Stimulated activated CD4-positive, alpha-beta T cell treated with anti-CD3 and anti-CD28 coated beads, Interleukin-1b, Interleukin-23, amount 100 ng/mL, for 1 hour (primary cell): ENCODE measurements at places on chromosomes 5 and 9.

DNA sequence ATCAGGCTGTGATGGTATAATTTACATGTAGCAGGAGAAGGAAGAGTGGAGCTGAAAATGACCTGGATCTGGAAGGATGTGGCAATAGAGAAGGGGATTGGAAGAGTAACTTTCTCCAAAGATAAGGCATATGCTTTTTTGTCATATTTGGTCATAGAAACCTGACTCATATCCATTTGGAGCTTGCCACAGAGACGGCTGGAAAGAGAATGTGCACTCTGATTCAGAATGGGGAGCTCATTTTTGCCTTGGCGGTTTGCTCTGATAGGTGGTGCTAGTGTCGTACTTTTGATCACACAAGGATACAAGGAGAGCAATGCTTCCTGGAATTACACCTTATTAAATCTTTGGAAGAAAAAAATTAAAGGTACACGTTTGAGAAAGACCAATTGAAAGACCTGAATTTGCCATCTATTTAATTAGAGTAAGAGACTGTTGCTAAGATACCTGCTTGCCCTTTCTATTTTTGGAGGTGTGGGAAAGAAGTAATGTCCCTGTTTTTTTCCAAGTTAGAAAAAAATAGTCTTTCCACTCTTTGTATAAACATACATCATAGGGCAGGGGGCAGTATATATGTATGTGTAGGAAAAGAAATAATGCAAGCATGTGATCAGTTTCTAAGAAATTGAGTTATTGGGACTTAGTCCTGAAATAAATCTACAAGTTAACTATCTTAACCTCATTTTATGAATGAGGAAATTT, 5.4 kb downstream of the LSM11 start:
- no peak for DNase-seq

GRCh38 chr5:145497052-145497451, 338.1 kb downstream of the PRELID2 start:
- DNase-seq = no peak

DNA sequence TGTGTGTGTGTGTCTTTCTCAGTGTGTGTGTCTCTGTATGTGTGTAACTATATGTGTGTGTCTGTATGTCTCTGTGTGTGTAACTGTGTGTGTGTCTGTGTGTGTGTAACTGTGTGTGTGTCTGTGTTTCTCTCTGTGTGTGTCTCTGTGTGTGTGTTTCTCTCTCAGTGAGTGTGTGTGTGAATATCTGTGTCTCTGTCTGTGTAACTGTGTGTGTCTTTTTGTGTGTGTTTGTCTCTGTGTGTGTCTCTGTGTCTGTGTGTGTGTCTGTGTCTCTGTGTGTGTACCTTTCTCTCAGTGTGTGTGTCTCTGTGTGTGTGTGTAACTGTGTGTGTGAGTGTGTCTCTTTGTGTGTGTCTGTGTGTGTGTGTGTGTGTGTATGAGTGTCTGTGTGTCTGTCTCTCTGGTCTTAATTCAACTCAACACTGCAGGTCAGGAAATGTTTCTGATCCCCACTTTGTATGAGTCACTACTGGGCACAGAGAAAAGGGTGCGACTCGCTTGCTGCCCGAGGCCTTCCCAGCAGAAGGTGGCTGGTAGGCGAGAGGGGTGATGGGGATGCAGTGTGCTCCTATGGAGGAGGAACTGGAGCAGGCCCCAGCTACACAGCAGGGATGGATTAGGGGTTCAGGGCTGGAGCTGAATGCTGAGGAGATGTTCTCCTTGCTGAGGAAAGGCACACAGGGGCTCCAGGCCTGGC, 52.1 kb downstream of the NSG2 start:
- DNase-seq = no peak

- no peak for DNase-seq
These were observed 25.5 kb upstream of the SNCAIP start for GRCh38 chr5:122286541-122286940.

DNA sequence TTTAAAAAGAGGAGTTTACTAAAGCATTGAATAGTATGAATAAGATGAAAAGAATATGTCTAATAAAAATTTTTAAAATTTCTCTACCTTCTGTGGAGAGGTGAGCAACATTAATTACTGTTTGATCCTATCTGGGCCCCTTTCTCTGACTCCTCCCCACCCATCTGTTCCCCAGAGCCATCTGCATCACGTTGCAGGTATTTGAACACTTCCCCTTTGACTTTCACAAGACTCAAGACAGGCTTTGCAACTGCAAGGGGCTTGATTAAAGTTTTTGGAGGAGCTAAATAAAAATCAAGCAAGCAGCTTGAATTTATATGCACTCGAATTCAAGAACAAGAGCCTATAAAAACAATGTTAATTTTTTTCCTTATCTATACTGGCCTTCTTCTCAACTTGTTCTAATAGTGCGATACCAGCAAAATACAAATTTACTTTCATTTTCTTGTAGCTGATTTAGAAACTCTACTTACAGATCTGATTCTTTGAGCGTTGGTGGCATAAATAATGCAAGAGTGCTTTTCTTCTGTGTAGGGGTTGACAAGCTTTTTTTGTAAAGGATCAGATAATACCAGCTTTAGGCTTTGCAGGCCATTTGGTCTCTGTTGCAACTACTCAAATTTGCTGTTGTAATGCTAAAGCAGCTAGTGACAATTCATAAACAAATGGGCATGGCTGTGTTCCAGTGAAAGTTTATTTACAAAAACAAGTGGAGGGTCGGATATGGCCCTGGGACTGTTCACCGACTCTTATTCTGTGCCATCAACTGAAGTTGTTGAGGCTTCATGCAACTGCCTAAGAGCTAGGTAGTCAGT, 21.2 kb downstream of the TXNDC8 start:
- DNase-seq = no peak

DNA sequence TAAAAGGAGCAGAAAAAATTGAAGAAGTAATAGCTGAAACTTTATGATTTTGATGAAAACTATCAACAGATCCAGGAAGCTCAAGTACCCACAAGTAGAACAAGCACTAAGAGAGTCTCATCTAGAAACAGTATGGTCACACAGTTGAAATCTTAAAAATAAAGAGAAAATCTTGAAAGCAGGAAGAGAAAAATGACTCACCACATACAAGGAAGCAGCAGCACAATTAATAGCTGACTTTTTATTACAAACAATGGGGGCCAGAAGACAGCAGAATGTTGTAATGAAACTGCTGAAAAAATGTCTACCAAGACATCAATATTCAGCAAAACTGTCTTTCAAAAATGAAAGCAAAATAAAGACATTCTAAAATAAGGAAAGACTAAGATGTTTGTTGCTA, 1108.3 kb upstream of the DMAC1 start:
- DNase-seq = no peak

- no peak for DNase-seq
These were observed 48.9 kb downstream of the CXXC5 start for GRCh38 chr5:139696894-139697658.

DNA sequence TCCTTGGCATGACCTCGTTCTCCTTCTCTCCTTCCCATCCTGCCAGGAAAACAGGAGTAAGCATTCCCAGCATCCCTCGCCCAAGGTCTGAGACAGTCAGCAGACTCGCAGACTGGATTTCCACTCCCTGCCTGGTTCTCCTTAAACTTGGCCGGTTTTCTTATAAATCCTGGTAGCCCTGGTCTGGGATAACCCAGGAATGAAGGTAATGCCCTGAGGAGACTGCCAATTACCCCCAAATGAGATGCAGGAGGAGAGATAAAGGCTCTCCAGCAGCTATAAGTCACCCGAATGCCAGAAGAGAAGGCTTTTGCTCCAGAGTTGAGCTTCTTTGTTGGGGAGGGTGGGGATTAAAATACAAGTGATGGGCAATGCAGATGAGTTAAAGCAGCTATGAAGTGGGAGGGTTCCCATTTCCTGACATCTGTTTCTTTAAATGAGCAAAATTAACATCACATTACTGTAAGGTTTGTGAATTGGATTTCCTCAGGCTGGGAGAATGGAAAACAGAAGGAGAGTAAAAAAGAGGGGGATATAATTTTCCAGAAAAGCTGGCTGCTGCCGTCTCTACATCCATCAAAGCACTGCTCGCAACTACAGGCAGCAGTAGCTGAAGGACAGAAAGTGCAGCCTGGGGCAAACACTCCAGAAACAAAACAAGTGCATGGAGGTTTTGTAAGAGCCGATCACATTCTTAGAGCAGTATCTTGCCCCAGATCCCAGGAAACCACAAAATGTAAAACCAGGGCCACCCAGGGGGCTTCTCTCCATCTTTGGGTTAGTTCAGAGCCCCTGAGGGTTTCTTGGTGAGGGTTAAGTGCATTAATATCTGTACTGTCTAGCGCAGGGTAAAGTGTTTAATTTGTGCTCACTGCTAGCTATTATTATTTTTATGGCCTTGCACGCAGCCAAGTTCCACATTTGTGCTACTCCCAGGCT, 177.6 kb upstream of the PANK3 start:
- no peak for DNase-seq

DNA sequence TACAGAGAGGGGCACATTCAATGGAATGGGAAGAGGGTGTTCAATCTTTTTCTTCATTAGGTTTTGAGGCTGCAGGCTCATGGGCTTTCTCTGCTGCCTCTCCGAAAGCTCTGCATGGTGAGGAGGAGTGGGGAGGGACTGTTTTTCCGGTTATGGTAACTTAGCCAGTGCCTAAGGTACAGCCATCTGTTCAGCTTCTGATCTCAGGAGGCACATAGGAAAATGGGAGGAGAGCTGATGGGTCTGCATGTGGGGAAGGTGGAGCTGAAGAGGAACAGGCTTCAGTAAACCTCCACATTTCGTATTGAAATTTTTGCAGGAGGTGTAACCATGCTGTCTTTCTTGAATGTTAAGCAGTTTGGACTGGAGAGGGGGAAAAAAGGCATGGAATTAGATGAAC, 1020.4 kb upstream of the WWC1 start:
- no peak for DNase-seq

DNA sequence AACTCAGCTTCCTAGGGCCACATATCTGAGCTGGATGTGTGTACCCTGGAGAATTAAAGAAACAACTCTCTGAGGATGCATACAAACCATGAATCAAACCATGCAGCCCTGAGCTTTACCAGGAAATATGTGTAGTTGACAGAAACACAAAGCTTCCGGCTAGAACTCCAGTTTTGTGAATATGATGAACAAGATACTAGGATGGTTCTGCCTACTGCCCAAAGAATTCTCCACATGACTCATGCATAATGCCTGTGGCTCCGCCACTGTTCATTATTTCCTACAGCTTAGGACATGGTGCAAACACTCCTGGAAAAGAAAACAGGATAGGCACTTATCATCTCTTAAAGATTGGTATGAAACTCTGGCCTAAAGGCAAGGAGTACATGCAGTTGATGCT, 343.4 kb downstream of the DNAH5 start:
- DNase-seq = no peak

- DNase-seq = no peak
These were observed 37.7 kb downstream of the NEUROG1 start for GRCh38 chr5:135497971-135498636.

GRCh38 chr5:109451146-109451545, 41.4 kb upstream of the PJA2 start:
- DNase-seq = no peak

GRCh38 chr5:126677121-126677520, 76.4 kb downstream of the PHAX start:
- no peak for DNase-seq

DNA sequence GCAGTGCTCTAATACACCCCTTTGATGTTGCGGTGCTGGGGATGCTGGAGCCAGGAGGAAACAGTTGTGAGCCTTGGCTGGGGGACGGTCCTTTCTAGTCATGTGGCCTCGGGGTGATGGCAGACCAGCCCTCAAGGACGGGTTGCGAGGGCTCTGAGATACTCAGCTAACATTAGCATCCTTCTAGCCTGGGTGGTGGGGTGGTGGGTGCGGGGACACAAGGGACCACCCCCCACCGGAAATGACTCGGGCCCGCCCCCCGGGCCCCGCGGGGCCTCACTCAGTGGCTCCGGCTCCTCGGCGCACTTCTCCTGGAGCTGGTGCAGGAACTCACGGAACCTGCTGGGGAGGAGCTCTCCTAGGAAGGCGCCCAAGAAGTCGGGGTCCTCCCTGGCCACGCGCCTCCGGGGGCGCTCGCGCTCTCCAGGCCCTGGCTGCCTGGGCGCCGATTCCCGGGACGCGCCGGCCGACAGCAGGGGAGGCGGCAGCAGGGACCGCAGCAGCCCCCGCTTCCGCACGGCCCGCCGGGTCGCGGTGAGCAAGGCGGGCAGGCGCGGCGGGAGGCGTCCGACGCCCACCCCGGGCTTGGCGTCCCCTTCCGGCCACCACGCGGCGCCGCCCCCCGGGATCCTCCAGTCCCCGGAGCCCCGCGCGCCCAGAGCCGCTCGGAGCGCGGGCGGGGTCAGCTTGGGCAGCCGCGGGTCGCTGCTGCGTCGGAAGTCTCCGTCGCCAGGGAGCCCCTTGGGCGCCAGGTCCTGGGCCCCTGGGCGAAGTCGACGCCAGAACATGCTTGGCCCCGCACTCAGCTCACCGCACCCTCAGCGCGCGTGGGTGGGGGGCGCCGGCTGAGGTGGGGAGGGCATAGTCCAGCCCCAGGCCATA, 873 bp downstream of the C9orf50 start:
- no peak for DNase-seq

DNA sequence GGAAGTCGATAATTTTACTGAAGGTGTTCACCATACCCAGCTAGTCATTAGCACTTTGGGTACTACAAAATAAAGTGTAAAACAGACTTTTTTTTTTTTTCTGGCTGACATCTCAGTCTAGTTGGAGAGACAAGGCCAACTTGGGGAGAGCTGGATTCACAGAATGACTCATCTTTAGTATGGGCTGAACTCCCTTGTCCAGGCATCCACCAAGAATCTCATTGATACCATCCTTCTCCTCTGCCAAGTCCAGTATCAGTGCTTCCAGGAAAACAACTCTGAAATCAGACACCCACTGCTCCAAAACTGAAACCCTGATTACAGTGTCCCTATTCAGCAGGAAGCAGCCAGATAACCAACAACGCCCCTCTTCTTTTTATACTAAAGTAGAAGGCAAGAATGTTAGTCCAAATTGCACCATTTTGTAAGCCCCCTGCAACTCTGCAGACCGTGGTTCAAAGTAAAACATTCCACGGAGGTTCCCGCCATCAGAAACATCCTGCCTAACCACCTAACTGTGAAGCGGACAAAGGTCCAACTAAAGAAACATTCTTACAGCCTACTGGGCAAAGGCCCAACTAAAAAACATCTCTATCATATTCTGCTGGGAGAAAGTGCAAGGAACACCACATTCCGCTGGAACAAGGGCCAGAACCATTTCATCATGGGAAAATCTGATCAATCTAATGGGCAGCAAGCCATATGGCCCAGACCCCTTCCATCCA, 728.2 kb downstream of the BRINP1 start:
- DNase-seq = no peak

GRCh38 chr9:22046243-22046885, 37.3 kb upstream of the CDKN2B start:
- no peak for DNase-seq
